Lower lobe of right lung (tissue), 2 donors: ENCODE measurements at places on chromosomes 16 and 17. TPM values are rescaled to one million over a fixed set of nuclear protein-coding genes. Genes with fewer than 3 reads are reported as not detected.

Gene EIF5A
- 216 TPM for total RNA-seq

Gene LGALS9
- total RNA-seq, result 349 TPM

Gene UMOD
- total RNA-seq, result not detected

Gene LDHD
- 13.2 TPM for total RNA-seq

Gene KRT32
- not detected for total RNA-seq

Gene LAT
- 17.8 TPM for total RNA-seq

Gene PLEKHH3
- total RNA-seq, result 18.3 TPM

Gene CARD14
- 0.50 TPM for total RNA-seq

Gene TP53TG3F
- not detected for total RNA-seq

Gene ZNRF1
- total RNA-seq, result 23.5 TPM

Gene TAX1BP3
- 82.8 TPM for total RNA-seq

Gene SRL
- total RNA-seq, result 1.4 TPM

Gene SBK1
- total RNA-seq, result 2.4 TPM

Gene TOB1
- total RNA-seq, result 72.9 TPM

Gene ODAD4
- total RNA-seq, result 5.4 TPM

Gene CCL14
- 20.7 TPM for total RNA-seq
